ENCODE measurements at places on chromosomes 1 and 21.

- no peak for DNase-seq
Measured at GRCh38 chr21:42578761-42579415, 65.2 kb downstream of the SLC37A1 start.

DNA sequence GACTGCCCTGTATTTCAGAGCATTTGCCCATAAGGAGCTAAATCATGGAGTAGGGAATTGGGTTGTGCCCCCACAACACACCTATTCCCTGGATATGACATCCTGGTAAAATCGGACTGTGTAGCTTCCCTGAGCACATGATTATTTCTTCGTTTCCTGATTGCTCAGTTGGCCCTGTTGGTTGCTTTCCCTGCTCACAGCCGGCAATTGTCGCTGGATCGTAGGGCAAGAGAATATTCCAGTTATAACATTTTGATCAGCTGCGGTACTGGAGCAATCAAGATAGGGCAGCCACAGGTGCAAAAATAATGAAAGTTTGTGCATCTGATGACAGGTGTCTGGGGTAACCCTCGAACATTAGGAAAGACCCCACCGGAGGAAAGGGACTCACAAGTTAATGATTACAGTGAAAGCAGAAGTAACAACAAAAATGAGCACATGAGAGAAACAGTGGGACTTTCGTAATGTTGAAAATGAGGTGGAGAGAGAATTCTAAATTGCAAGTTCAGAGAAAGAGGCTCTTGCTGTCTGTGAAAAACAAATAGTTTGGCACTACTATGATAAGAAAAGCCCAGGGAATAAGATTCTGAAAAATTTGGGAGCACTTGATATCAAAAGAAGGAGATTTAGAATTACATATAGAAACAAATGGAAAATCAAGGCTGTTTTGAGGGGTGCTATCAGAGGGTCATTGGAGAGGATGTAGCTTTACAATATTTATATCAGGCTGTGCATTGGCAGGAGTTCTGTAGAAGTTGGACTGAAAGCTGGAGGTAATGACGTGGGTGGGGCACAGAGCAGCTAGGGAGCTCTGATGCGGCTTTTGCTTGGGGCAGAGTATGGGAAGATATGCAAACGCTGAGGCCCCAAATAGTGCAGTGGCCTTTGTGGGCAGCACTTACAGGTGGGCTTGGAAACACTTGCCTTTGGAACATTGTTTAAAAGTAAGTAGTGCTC lies at the start of gene MAB21L3:
MAB21L3 (plus strand) TSS at position 833 of the 957 bp plus-strand sequence. CDS start 1,217 bp downstream, outside the sequence.
- no peak for DNase-seq

- no peak for DNase-seq
Measured at GRCh38 chr1:230507236-230507635, 81.1 kb upstream of the PGBD5 start.

DNA sequence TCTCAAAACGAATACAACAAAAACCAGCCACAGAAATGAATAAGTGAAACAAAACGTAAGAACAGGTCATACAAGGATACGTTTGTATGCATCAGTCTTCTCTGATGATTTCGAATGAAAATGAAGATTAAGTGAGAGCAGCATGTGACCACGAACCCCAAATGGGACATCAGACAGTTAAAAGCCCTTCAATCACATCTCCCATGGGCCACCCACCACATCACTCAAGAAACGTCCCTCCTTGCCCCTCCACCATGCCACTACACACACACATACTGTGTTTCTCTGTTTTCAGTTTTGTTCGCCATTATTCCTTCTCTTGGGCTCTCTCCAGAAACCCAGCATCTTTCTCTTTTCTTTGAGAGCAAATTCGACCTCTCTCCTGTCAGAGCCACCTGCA lies 355.6 kb upstream of the KAZN start:
- DNase-seq: no peak

- DNase-seq: peak; percentile 78
Measured at GRCh38 chr21:45555557-45556301, 13.5 kb upstream of the SLC19A1 start.

DNA sequence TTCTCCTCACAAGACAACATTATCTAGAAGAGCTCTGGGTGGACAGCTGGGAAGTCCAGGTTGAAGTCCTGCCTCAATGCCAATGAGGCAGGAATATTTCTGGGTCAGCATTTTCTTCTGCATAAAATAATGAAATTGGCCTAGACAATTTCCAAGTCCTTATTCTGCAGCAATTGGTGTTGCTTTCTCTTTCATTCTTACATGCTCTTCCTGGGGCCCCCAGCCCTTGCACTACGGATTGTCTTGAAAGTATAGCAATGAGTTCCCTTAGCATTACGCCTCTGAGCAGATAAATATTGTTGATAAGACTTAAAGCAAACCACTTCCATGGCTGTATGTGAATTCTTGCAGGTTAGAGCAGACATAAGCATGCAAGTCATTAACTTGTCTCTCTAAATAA lies 188.5 kb downstream of the TGFBR3 start:
- DNase-seq: no peak

DNA sequence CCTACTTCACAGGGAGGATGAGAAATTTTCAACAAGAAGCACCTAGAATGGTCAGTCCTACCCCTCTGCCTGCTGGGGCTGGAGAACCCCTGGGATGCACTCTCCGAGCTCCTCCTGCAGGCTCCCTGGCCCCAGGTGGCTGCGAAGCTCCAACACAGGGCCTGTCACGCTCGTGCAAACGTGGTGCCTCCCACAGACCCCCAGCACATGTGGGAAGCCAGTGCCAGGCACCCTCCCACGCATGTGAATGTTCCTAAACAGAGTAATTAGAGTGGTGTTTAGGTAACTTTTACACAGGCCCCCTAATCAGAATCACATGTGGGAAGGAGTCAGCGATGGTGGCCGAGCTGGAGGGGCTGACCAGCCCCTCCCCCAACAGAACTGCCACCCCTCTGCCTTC lies 28.4 kb downstream of the GLIS1 start:
- no peak for DNase-seq

GRCh38 chr1:169475806-169476387 lies 9.8 kb downstream of the SLC19A2 start:
- no peak for DNase-seq

GRCh38 chr1:203486618-203487370 lies 7.2 kb upstream of the OPTC start:
- DNase-seq: no peak

DNA sequence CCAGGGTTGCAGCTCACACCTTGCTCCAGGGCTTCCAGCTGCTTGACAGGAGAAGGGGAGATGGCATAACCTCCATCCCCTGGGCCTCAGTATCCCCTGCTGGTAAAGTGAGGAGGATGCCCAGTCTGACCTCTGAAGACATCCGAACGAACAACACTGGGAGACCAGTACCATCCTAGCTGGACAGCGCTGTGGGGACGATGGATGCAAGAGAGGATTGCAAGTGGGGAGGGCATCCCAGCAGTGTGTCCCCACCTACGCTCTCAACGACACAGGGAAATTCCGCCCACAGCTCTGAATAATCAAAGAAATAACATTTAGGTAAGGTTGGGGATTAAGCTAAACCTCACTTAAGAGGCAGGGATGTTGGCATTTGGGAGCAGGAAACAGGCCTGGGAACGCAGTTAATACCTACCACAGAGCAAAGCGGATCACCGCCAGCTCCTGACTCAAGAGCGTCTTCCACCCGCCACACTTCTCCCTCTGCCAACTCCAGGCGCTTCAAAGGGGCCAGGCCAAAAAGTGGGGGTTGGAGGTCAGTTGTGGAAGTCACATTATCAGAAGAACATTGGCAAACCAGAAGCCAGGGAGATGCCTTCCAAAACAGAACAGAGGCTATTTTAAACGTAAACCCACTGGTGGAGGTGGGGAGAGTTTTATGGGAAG lies 47.6 kb downstream of the SSBP3 start:
- DNase-seq: no peak

- DNase-seq: no peak
Measured at GRCh38 chr21:33966324-33966949, 50.8 kb upstream of the ATP5PO start.

DNA sequence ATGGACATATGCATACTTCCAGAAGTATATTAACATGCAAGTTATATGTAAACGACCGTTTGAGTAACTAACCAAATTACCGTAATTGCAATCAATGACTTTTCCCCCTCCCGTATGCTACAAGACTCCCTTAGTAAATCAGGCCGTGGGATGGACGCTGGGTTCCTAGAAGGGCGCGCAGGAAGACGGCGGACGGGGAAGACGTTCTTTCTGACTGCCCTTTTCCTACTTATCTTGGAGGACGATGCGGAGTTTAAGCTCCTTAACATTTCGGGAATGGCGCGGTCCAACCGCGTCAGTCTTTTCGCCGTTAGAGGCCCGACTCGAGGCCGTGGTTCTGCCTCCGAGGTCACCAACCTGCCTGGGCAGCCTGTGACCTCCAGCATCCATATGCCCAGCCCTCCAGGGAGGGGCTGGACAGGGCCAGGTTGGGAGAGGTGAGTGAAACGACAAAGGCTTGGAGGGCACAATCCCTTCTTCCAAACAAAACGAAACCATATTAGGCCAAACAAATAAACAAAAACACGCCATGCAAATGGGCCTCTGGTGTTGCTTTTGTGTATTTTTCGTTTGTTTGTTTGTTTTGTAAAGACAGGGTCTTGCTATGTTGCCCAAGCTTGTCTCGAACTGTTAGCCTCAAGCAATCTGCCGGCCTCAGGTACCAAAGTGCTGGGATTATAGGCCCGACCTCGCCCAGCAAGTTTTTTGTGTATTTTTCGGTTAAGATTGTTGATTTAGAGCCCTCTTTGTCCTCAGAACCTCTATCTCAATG lies 873 bp upstream of the PI4KB start:
- DNase-seq: no peak

DNA sequence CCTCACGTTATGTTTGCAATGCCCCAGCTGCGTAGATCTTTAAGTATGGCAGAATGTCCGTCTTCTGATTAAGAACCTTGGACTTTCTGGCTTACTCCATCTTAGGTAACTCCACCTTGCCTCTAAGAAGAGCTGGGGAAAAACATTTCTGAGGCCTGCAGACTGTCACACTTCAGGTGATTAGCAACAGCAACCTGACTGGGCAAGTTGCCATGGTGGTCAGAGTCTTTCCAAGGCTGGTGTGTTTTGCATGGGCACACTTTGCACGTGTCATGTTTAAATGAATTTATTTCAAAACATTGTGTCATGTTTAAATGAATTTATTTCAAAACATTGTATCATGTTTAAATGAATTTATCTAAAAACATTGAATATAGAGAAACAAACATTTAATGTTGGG lies 811 bp downstream of the KPRP start:
- DNase-seq: no peak

DNA sequence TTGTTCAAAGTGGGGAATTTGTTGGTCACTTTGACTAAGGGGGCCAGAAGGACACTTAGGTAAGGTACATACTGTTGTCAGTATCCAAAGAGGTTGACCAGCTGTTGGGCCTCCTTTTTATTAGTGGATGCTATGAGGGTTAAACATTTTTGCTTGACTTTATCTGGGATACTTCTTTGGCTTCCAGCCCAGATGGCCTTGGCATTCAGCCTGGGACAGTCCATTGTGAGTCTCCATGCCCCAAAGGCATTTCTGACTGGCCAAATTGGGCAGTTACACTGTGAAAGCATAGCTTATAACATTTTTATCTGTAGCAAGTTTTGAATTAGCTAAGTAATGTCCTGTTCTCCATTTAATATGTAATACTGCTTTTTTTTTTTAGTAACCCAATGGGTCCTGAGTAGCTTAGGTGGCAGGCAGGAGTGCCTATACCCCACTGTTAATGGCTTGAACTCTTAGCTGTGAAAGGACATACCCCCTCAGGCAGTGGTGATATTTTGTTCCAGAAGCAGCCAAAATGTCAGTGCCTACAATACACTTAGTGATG lies 35.4 kb upstream of the CD1D start:
- no peak for DNase-seq

DNA sequence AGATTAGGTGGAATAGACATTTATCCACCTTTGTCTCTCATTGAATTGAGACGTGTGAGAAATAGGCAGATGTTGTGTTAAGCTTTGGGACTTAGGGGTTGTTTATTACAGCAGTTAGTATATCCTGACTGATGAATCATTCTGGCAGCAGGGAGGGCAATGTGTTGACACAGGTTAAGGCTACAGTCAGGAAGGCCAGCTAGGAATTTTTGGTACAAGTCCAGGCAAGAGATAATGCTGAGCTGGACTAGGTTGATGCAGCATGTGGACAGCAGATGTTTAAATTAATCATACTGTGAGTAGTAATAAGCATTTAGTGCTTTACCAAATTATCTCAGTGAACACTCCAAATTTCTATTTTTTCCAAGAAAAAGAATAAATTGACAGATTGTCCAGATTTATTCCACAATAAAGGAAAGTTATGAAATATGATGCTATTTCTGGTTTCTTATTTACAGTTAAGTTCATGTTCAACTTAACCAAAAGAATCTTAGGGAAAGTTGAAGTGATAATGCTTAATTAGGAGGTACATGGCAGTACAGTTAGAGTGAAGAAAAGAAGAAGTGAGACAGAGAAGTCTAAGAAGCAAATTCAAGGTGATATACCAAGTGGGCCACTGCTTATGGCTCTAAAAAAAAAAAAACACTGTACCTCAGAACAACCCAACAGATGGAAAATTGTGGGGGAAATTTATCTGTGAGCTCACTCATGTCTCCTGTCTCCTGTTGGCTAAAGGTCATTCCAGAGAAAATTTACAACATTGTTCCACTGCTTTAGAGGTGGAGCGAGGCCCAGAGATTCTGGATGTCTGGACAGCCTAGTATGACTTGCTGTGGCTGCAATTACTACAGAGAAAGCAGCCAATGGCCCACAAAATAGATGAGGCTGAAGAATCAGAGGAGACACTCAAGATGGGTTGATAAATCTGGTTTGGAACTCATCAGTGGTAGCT lies 102.7 kb upstream of the C21orf91 start:
- no peak for DNase-seq

DNA sequence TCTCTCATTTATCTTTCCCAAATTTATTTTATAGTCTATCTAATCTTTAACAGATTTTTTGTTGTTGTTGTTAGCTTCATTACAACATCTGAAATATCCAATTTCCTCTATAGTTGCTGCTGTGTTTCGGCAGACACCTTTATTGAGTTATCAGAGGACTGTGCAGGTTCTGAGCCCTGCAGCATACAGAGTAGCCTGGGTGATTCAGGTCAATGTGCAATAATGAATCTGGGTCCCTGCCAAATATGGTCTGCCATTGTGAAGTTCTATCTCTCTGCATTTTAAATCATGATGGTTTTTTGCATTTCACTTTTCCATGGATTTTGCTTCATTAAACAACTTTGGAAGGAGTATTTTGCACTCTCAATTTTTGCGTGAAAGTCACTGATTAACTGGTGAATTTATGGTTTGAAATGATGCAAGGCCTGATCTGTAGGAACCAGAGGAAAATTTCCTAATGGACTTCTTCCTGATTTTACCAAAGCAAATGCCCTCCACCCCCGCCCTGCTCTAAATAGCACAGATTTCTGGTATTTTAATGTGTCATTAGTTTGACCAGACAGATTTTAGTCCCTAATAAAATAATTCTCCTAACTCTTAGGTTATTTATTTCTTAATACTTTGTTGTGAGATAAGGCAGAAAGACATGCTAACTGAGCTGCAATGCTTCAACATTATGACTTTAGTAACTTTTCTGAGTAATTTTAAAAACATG lies 402.3 kb downstream of the PTBP2 start:
- DNase-seq: no peak

GRCh38 chr1:113434081-113434873 lies 44.0 kb downstream of the MAGI3 start:
- DNase-seq: no peak

Data from progenitor cell of endocrine pancreas (in vitro differentiated cells).